ENCODE measurements at places on chromosomes 7 and 10. TPM values are rescaled to one million over a fixed set of nuclear protein-coding genes. Genes with fewer than 3 reads are reported as not detected.

NODAL gene
- not detected for polyA plus RNA-seq

DNA sequence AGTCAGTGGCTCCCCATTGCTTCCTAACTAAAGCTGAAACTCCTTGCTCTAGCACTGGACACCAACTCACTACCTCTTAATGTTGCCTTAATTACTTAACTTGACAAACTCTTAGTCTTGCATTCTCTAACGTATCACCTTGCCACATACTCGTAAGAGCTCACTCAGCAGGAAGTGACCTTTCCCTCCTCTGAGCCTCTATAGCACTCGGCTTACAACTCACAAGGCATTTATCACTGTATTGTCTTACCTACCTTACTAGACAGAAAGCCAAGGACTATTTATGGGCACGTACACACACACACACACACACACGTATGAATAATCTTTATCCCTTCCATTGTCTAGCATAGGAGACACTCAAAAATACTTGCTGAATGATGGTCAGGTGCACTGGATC, 21.2 kb downstream of the CEP41 start:
- H3K27me3 ChIP-seq = no peaks in the 10 kb centered on the region
- no peak overlapping the region for H3K27ac ChIP-seq
- H3K4me1 ChIP-seq = peaks cover 7% of the 10 kb centered on the region
- no peaks in the 10 kb centered on the region for H3K36me3 ChIP-seq
- H3K4me3 ChIP-seq = no peak overlapping the region
- no peak for DNase-seq

SLC26A3 gene
- polyA plus RNA-seq = not detected

DNA sequence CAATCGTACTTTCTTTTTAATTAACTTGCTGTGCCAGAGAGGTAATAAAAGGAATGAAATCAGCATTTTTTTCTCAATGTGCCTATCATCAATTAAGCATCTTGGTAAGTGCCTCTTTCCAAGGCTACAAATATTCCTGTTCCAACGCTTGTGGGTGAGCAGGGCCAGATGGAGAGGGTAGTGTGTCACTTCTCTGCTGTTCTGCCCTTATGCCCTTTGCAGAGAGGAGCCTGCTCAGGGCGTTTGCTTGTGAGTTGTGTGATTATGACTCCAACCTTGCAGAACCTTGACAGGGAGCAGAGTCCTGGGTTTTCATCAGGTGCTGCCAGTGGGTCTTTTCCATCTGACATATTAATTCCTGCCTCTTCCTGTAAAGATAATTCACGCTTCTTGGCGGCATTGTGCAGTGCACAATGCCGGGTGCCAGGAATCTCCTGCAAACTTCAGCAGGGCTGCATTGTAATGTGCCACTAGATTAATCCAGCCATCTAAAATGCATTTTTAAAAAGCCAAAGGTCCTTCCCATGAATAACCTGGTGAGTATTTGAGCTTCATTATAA, 234.4 kb downstream of the ARHGAP12 start:
- no peaks in the 10 kb centered on the region for H3K27me3 ChIP-seq
- no peak for DNase-seq
- H3K4me1 ChIP-seq = peaks cover 28% of the 10 kb centered on the region
- no peak overlapping the region for H3K27ac ChIP-seq

DNA sequence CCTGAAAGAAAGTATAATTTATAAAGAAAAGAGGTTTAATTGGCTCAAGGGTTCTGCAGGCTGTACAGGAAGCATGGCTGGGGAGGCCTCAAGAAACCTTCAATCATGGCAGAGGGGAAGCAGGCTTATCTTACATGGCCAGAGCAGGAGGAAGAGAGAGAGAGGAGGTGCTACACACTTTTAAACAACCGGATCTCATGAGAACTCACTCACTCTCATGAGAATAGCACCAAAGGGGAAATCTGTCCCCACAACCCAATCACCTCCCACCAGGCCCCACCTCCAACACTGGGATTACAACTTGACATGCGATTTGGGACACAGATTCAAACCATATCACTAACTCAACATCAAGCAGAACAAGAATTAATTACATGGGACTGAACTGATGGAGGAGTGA, 6.9 kb upstream of the ZNF485 start:
- H3K27me3 ChIP-seq = no peaks in the 10 kb centered on the region
- DNase-seq = no peak
- H3K4me1 ChIP-seq = peaks cover 17% of the 10 kb centered on the region

IKZF5 gene
- 9.8 TPM for polyA plus RNA-seq

DNA sequence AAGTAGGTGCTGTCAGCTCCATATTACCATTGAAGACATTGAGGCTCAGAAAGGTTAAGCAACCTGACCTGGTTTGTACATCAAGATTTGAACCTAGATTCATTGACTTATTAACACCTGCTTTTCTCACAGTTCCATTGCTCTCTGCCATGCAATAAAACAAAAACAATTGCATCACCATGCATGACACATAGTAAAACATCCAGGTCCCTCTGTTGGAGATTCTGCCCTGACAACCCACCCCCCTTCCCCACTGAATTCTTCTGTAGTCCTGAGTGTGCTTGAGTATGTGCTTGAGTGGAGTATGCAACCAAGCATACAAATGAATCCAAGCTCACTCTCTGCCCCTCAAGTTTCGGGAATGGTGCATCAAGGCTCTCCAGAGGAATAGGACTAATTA, 6.0 kb upstream of the LMBR1 start:
- H3K27me3 ChIP-seq = no peaks in the 10 kb centered on the region
- no peaks in the 10 kb centered on the region for H3K36me3 ChIP-seq
- H3K4me1 ChIP-seq = peaks cover 33% of the 10 kb centered on the region
- H3K4me3 ChIP-seq = no peak overlapping the region
- H3K27ac ChIP-seq = no peak overlapping the region

DNA sequence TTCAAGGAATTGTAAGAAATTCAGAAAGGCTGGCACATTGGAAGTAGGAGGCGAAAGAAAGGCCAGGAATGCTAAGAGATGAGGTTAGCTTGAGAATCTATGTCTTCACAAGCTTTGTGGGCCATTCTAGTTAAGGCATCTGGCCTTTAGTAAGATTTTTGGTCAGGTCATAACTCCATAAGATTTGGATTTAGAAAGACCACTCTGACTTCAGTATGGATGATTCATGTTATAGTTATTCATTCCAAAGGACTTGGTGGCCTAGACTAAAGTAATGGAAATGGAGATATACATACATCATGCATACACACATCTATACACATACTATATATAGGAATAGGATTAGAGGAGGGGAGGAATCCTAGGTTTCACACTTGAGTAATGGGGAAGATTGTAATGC, 77.5 kb downstream of the SEPTIN7 start:
- no peak for DNase-seq
- no peaks in the 10 kb centered on the region for H3K27me3 ChIP-seq
- no peaks in the 10 kb centered on the region for H3K4me1 ChIP-seq
